NCI-H1694 treated with DMSO at 0.1 percent for 48 hours (cell line): ENCODE measurements at places on chromosomes 7 and 10.

DNA sequence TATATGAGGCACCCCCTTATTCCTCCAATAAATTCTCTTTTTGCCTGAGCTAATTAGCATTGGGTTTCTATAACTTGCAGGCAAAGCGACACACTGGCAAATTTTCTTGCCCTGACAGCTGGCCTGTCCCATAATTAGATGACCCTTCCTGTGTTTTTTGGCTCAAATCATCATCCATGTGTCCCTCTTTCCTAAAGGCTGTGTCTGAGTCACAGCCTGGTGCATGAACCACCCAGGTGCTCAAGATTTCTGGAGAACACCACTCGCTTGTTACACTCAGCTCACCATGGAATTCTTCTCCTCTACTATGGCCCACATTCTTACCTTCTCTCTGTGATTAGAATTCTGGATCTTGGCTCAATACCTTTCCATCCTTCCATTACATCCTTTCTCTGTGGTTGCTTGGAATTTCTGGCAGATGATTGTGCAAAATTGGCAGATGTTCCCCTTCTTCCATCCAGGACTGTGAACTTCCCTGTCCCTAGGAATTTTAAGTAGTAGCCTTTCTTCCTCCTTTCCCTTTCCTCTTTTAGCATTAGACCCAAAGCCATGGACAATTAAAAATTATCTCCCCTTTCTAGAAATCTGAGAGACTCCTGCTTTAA lies 116.0 kb upstream of the ANKRD1 start:
- DNase-seq: no peak

- DNase-seq: no peak
Observed at GRCh38 chr10:125662584-125662983, 20.4 kb downstream of the TEX36 start.

GRCh38 chr10:121559326-121560026 lies 38.8 kb downstream of the FGFR2 start:
- no peak for DNase-seq

DNA sequence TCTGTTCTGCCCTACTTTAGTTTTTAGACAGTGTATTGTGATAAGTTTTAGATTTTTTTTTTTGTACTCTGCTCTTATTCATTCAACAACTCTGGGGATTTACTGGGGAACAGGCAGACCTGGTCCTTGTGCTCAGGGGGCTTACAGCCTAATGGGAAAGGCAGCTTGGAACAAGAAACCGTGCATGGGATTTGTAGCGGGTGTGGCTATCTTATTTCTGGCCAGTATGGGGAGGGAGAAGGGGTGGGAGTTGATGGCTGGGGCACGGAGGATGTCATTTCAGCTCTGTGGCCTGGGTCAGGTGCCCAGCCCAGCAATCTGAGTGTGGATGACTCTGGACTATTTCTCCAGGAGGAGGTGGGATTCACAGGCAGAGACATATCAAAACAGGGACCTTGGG lies 47.0 kb downstream of the GRK5 start:
- no peak for DNase-seq

DNA sequence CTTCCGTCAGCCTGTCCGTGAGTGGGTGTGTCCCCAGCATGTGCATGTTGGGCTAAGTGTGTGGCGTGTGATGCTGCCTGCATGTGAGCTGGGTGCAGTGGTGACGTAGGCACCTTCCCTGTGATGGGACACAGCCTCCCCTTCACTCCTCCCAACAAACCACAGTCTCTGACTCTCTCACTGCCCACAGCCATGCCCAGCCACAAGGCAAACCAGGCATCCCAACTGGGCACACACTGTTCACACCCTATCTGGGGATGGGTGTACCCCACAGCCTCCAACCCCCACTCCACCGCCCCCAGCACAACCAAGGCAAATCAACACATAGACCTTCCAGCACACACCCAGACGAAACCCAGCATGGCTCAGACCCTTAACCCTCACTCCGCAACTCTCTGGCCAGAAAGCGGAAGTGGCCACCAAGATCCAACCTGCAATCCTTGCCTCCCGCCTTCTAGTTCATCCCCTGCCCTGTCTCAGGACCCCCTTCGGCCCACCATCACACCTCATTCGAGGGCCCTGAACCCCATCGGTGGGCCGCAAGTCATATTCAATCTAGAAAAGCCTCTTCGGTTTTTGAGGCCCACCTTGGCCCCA lies 10.4 kb downstream of the PSD start:
- DNase-seq: no peak

- no peak for DNase-seq
Observed at GRCh38 chr7:134462337-134462925, 3.5 kb upstream of the AKR1B1 start.

DNA sequence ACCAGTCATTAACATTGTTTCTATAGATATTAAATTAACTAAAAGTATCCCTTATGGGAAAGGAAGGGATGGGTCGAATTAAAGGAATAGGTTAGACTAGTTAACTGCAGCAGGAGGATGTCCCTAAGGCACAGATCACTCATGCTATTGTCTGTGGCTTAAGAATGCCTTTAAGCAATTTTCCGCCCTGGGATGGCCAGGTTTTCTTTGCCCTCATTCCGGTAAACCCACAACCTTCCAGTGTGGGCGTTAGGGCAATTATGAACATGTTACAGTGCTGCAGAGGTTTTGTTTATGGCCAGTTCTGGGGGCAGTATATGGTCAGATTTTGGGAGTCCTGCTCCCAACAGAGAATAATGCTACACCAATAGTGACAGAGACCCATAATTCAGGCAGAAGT lies 139.3 kb upstream of the CDK13 start:
- DNase-seq: no peak

- DNase-seq: no peak
Observed at GRCh38 chr7:74502216-74502891, 48.6 kb downstream of the GTF2IRD1 start.

- no peak for DNase-seq
Observed at GRCh38 chr10:96610817-96611216, 24.0 kb upstream of the TM9SF3 start.

DNA sequence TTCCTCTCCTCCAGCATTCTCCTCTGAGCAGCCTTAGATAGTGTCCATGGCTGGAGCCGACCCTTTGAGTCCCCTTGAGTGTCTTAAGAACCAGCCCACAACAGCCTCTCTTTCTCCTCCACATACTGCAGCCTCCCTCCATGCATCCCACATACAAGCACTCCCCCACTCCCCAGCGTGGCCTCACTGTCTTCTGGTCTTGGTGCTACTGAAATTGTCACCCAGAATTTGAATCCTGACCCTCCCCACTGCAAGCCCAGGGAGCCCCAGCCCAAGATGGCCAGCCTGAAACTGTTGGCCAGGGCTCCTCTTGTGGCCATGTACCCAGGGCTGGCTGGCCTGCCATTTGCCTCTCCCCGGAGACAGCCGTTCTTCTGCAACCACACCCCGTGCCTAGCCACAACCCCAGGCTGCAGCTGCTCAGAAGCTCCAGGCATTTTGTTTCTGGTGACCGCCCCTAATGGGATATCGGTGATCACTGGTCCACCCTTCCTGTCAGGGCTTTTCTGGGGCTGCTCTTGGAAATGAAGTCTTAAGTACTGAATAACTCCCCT lies 18.8 kb upstream of the SH2D4B start:
- no peak for DNase-seq

DNA sequence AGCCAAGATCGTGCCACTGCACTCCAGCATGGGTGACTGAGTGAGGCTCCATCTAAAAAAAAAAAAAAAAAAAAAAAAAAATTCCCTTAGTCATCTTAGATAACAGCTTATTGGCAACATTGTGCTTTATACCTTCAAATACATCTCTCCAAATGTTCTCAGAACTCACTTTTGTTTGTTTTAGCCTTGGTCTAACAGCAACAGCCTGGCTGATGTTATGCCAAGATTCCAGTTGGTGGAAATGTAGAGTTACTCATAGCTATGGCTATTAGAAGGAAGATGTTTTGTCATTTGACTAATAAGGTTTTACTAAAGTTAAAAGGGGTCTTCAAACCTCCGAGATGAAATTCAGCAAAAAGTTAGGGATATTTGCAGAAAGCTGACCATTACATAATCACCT lies 481.4 kb downstream of the NEBL start:
- DNase-seq: no peak

DNA sequence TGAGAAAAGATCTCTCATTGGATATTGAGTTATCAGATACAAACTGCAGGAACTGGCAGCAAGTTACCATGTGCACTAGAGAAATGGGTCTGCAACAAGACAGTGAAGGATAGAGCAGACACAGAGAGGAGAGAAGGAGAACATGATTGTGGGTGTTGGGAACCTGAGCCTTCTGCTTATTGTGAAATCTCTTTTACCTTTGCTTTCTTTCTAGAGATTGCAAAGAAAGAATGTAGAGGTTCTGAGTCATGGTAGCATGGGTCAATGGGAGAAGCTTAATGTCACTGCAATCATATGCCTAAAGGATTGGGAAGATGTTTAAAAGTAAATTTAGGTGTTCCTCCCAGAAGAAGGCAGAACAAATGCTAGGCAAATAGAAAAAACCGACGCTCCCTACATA lies 821.4 kb downstream of the CCSER2 start:
- DNase-seq: no peak

DNA sequence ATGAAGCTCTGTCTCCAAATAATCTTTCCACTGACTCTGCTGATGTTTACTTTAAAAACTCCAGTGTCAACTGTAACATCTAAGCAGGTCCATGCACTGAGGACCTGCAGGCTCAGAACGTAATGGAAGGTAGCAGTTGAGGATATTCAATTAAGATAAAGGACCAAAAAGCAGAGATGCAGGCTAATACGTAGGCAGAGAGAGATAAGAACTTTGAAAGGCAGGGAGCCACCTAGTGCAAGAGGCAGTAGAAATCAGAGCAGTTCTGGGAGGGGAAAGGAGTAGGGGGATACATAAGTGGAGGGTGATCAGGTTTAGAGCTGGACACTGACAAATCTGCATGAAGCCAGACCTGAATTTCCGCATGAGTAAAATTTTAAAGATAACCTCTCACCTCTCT lies 114.5 kb upstream of the POM121L12 start:
- DNase-seq: no peak

GRCh38 chr7:74207586-74207985 lies 2.2 kb upstream of the LAT2 start:
- DNase-seq: no peak

DNA sequence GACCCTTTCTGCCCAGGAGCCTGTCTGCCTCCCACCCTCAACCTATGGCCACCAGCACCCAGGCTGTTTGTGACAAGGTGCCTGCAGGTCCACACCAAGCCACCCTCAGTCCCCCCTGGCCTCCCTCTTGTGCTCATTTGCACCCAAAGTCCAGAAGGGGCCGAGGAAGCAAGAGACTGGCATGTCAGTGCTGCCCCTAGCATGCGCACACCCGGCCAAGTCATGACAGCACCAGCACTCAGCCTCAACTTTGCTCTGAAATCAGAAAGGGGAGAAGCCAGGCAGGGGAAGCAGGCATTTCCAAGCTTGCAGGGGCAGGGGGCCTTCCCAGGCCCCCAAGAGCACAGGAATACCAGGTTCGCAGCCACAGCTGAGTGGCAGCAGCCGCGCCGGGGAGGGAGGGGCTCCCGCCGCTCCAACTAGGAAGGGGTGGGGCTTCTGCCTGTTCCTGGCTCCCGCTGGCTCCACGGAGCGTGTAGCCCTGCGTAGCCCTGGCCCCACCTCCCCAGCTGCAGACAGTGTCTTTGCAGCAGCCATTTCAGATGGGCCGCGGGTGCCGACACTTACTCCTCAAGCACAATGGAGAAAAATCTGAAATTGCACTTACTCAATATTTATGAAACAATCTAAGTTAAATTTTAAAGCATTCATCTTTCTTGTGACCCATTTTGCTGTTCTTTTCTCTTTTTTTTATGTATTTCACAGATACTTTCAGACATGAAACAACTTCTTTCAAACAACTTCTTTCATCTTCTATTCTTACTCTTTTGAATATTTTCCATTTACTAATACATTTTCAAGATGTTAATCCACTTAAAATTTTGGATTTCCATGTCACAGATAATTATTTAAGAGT lies 54.9 kb upstream of the ABCB5 start:
- no peak for DNase-seq

DNA sequence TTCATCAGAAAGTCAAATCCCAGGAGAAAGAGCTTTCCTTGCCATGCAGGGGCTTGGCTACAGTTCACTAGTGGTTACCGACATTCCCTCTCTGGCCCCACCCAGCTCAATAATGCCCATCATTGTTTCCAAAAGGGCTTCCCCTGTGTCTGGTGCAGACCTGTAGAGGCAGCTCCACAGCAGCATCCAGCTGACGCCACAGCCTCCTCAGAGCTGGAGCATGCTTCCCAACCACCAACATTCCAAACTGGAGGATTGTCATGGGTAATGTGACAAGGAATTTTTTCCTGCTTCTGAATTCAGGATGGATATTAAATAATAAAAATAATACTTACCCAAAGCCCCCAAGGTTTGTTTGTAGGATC lies 77.4 kb downstream of the ZNF365 start:
- DNase-seq: no peak

DNA sequence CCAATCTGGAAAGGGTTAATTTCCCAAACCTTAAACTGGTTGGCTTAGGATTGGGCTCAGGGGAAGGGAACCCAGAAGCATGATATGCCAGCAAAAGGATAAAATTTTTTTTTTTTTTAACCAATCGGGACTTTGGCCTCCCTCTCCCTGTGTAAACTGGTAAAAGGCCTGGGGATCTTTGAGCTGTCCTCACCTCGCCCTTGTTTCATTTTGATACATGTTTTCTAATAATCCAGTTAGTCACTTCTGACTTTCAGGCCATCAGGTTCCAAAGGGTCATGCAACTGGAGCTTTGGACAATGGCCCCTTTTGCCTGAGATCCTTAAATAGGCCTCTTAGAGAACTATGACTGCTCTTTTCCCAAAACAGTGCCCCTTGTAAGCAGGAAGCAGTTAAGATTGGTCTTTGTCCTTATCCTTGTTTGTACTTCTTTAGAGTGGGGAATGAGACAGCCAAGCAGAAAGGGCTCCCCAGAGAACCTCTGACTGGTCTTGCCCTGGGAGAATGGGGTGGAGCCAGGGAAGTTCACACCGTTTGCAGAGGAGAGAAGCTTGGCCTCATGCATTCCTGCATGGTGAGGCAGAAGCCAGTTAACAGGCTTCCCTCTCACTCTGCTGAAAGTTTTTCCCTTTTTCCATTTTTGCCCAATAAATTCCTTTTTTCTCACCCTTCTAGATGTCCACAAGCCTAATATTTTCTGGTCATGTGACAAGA lies 424.2 kb upstream of the CNTNAP2 start:
- DNase-seq: no peak

DNA sequence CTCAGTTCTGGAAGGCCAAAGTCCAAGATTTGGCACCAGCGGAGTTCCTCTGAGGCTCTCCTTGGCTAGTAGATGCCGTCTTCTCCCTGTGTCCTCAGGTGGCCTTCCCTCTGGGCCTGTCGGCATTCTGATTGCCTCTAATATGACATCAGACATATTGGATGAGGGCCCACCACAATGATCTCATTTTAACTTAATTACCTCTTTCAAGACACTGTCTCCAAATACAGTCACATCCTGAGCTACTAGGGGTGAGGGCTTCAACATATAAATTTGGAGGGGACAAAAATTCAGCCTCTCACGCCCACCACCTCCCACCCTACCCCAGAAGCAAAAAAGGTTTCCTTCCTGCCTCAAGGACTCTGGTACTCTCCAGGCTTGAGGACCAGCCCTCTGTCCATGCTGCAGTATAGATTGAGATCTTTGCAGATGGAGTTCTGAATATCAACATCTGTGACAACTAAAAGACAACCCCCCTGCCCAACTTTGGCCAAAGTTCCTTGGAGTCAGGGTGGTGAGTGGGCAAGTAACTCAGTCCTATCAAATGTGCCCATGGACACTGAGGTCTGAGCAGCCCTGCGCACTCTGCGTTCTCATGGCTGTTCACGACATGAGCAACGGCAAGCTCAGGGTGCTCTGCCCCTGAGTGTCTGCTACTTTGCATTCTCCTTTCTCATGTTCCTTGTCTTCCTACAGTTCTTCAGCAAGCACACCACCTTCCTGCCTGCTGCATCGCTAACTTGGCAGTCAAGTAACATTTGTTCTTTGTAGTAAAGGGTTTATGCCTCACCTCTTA lies 11.5 kb downstream of the TMEM176B start:
- DNase-seq: no peak
